Activated T-cell treated with anti-CD3 and anti-CD28 coated beads, Interleukin-2, amount 50 U/mL, for 24 hours (primary cell): ENCODE measurements at places on chromosomes 4 and X.

GRCh38 chr4:76850010-76850441 is 47.9 kb downstream of the SOWAHB start:
- no peak for DNase-seq

DNA sequence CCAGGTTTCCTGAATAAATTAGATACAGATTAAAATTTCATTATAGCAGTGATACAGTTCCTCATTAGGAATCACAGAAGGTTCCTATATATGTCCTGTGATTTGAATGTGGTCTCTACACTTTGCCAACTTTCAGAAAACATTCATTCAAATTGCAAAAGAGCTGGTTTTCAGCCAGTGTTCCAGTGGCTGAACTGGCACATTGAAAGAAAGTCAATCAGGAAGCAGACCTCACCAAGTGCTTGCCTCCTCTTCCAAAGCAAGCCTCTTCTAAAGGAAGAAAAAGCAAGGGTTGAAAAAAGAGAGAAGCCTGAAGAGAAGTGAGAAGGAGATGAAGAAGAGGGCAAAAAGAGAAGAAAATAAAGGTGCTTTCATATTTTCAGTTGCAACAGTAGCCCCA is 12.7 kb downstream of the KLHL34 start:
- no peak for DNase-seq

- no peak for DNase-seq
These were observed 1448.9 kb upstream of the TENM3 start for GRCh38 chr4:180794333-180794732.

DNA sequence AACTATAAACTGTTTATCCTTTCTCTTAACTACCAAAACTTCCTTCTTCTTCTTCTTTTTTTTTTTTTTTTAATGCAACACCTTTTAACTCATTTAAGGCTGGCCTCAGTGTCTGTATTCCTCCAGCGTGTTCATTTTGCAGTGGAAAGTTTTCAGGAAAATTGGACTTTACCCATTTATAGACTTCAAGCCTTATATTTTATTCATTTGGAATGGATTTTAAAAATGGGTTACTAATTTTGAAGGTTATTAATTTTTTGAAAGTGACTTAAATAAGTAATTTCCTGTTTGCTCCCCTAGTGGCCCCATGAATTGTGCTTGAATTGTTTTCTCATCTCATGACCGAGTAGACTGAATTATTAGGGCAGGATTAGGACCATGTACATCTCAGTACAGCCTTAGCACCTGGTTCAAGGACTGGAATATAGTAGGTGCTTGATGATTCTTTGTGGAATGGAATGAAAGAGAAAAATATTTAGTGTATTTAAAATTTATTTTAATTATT is 282.7 kb downstream of the ANKRD50 start:
- no peak for DNase-seq

DNA sequence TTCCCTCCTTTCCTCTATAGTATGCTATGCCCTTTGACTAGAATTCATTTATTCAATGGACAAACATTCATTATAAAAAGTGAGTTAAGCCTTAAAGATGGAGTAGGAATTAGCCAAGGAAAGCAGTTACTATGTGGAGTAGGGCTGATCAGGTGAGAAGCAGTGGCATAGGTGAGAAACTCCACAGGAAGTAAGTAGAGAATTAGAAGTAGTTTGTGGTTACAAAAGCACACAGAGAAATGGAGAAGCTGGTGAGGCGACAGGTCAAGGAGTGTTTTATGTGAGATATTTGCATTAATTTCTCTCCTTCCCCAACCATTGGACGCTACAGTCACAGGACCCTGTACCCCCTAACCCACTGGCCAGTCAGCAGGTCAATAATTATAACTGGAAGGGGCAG is 30.6 kb downstream of the SETD7 start:
- DNase-seq: no peak

- DNase-seq: no peak
These were observed 1092.6 kb upstream of the PCDH10 start for GRCh38 chr4:132056496-132056895.
